A549 (cell line): ENCODE measurements at places on chromosomes 16 and 17.

- no peak for DNase-seq
Measured at GRCh38 chr16:89861648-89862047, 11.7 kb upstream of the TCF25 start.

DNA sequence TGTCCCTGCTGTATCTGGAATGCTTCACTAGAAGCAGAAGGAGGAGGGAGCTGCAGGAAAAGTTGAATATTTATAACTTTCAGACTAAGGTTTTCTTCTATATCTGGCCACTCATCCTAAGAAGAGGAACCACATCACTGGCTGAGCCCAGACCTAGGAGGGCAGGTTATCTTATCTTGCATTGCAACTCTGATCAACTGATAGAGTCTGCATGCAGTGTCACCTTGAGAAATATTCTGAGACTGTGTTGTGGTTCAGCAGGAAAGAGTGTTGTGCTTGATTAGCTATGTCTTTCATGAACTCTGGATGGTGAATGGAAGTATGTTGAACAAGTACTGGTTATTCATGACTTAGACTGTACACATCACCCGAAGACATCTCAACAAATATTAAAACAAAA lies 460.0 kb downstream of the TOX3 start:
- DNase-seq = no peak

DNA sequence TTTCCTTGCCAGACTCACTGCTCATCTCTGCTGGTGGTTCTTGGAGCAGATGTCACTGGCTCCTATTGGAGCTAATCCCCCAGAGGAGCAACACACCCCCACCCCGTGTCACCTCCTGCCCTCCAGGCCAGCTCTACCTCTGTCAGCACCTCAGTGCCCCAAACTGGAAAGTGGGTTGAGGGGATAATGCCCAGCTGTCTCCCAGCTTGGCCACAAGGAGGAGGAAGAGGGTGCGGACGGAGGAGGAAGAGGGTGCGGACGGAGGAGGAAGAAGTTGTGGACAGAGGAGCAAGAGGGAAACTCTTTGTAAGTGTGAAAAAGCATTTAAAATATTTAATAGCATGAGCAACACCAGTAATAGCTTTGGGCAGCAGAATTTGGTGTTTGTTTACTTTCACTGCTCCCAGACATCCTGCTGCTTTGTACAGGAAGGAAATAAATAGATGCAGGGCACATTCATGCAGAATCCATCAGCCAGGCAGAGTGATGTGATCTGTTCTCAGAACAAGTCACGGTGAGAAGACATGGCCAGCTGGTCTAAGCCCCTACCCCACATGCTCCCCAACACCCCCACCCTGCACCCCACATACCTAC lies 82.5 kb downstream of the C17orf67 start:
- no peak for DNase-seq

DNA sequence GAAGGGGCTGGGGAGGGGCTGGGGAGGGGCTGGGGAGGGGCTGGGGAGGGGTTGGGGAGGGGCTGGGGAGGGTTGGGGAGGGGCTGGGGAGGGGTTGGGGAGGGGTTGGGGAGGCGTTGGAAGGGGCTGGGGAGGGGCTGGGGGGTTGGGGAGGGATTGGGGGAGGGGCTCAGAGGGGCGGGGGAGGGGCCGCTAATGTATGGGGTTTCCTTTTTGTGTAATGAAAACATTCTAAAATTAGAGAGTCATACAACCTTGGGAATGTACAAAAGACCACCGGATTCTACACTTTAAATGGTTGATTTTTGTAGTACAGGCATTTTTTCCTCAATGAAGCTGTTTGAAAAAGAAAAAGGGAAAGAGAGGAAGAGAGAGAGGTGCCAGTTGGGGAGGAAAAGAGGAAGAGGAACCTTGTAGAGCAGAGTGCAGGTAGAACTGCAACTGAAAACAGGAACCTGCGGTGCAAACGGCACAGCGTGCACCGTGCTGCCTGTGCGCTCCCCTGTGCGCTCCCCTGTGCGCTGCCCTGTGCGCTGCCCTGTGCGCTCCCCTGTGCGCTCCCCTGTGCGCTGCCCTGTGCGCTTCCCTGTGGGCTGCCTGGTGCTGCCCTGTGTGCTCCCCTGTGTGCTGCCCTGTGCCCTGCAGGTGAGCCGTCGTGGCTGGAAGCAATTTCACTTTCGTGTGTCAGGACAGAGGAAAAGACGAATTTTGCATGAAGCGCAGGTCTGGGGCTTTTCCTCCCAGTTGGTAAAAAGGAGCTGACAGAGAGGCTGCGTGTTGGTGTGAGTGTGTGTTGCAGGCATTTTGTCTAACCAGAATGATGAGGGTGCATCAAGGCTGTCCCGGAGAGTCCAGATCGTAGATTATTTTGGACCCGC lies 40.8 kb downstream of the METRNL start:
- peak; percentile 42 for DNase-seq

- peak; percentile 94 for DNase-seq
Measured at GRCh38 chr17:51397361-51398127, 137.2 kb downstream of the UTP18 start.

DNA sequence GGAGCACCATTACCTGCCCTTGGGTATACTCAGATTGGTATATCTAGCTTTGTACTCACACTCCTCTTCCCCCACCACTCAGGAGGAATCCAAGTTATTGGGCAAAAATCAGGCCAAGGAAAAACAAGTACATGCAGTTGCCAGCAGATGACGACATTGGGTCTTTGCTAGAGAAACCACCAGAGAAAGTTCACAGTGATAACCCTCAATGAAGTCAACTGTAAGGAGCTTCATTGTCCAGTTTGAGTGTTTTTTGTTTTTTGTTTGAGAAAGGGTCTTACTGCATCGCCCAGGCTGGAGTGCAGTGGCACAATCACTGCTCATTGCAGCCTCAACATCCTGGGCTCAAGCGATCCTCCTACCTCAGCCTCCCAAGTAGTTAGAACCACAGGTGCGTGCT lies 34.6 kb upstream of the TOX3 start:
- peak; percentile 48 for DNase-seq

GRCh38 chr17:49580055-49580721 lies 4.5 kb downstream of the NXPH3 start:
- DNase-seq = no peak

DNA sequence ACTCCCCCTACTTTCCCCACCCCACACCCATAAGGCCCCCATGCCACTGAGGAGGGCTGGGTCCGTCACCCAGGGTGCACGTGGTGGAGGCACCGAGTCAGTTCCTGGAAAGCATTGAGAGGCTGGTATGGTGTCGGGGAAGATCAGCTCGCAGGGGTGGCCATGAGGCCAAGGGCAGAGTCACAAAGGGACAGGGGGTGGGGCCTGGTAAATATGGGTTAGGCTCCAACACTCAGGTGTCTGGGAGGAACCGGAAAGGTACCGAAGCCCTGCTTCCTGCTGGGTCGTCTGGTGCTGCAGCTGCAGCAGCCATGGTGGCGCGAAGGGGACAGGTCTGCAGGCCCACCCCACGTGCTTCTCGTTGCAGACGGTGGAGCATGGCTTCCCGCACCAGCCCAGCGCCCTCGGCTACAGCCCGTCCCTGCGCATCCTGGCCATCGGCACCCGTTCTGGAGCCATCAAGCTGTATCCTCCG lies 30.2 kb downstream of the LLGL2 start:
- DNase-seq = no peak

GRCh38 chr17:29039764-29040598 lies 3.0 kb upstream of the PIPOX start:
- no peak for DNase-seq

DNA sequence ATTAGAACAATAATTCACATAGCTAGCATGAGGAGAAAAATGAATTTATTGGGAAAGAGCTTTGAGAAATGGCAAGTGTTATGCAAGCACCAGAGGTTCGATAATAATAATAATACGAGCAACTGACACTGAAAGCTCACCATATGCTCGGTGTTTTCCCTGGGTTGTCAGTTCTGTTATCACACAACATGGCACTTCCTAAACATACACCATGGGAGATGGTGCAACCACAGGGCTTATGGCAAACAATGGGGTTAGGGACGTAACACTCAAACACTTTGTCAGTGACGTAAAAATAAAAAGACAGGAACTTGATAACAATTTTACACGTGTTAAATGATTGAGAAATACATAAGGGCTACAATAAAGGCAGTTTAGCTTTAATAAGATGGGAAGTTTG lies 23.7 kb downstream of the OR1D5 start:
- no peak for DNase-seq

DNA sequence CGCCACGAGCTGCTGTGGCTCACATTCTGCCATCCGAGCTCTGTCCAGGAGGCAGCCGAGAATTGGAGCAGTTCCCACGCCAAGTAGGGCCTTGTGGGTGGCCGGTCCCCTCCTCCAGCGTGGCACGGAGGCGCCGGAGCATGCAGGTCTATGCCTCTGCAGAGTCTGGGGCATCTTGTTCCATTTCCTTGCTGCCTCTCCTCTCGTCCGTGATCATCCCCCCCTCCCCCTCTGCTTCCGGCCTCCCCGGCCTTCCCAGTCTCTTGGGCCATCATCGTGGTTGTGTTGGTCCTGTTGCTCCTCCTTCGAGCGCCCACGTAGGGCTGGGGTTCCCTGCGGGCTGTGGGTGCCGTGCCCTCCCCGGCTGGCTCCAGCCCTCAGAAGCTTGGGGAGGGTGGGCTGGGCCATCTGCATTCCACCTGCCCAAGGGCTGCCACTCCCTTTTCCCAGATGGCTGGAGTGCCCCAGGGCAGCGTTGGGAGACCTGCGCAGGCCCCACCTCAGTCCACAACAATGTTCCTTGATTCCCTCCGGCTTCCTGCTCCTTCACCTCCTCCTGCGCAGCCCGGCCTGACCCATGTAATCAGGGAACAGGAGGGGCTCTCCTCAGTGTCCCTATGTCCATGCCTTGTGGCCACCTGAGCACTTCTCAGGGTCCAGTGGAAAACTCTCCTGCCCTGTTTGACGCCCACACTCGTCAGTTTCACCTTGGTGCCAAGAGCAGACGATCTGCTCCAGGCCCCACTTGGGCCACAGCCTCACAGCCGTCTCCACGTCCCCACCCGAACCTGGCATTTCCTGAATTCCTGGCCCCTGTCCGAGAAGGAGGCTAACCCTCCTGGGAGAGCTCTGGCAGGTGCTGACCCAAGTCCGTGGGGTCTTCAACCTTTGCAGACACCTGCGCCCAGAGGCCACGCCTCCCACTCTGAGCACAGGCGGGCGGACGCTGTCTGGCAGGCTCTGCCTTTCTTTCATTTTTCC lies 37.1 kb downstream of the BAIAP2 start:
- no peak for DNase-seq

DNA sequence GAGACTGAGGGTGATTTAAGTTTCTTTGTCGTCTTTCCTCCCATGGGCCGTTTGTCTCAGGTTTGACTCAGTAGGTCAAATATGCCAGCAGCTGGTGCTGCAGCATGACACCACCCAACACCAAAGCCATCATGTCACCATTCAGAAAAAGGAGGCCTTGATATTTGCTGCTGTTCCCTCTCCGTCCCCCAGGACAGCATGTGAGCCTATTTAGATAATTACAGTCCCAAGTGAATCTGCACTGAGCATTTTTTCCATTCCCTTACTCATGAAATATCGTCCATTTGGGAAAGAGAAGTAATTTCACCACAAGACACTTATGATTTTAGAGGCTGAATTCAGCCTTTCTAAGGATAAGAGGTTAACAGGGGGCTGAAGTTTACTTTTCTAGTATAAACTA lies 62.2 kb upstream of the ADORA2B start:
- DNase-seq = no peak

DNA sequence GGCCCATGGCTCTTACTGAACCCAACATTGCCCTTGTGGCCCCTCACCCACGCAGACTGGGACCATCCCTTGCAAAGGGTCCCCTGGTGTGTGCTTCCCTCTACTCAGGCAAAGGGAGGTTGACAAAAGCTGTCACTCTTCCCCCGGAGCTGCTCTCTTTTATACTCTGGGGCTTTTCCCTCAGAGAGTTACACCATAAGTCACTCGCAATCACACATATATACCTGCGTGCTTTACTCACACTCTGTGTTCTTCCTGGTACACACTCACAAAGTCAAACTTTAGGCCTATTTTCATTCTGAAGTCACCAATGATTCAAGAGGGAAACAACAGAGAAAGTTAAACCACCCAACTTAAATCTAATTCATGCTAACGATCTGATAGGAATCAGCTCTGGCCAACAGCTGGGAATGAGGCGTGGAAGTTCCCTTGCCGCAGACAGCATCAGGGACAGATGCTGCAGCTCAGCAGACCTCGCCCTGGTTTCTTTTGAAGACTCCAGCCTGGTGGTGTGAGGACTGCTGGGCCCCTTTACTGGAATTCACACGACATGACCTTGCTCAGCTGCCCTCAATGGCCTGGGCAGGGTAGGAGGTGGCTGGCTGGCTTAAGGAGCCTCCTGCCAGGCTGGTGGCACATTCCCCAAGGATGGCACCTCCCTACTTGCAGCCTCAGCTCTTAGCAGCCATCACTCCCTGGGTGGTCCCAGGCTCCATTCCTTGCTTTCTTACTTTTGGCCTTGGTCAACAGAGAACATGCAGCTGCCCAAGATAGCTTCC lies 27.3 kb downstream of the HIC1 start:
- no peak for DNase-seq

DNA sequence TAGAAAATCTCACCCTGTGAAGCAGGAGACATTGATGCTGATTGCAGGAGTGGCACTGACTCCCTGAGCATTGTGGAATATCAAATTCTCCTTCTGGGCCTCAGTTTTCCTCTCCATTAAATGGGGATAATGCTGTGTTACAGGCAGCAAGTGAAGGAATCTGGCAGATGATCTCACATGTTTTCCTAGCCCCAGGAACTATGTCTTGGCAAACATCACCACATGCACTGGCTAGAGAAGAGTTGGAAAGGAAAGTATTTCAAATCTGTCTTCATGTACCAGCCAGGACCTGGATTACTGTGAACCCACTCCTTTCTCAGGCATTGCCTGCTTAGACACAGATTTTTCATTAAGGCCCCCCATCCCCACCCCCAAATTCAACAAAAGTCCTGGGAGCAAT lies 13.6 kb upstream of the CCL8 start:
- no peak for DNase-seq

DNA sequence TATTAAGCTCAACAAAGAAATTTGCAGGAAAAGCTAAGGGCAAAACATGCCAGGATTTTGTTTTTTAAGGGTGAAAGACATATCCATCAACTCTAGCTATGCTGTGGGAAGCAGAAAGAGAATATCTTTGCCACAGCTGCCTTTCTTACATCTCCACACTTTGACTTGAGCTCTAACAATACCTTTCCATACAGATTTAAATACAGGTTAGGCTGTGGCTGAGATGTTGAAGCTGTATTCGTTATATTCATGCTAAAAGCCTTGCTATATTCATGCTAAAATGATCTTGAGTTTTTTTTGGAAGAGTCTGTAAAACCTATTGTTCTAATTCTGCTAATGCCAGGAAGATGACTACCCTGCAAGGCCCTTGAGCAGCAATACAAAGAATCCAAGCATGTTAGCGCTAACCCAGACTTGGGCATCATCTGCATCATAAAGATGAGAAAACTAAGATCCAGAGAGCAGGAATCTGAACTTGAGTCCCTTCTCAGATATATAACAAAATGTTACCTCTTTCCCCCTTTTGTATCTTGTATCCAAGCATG lies 204.8 kb upstream of the C17orf78 start:
- no peak for DNase-seq

- peak; percentile 64 for DNase-seq
Measured at GRCh38 chr17:40884708-40885512, at the start of gene KRT20. TSS of gene KRT20 (minus strand) at chr17:40885242. CDS start at chr17:40885185, 57 bp downstream.

DNA sequence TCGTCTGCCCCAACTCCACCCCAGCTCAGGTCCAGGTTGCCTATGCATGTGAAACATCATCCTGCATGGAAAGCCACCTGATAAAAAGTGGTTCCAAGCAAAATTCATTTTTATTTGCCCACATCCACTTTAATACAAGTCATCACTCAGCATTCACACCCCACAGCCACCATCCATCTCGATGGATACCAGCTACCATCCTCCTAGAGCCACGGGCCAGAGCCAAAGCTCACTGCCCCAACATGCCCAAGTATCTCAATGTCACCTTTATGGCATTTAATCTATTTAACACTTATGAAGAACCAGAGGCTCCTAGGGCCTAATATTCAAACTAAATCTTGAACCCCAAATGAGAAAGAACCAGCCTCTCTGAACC lies 70.5 kb downstream of the COPRS start:
- DNase-seq = no peak
